ENCODE measurements at places on chromosomes 1 and 21.

- no peak for DNase-seq
Observed at GRCh38 chr1:58942759-58943191, 158.9 kb upstream of the JUN start.

GRCh38 chr1:234206651-234207284 is 166.5 kb upstream of the COA6 start:
- DNase-seq = no peak

DNA sequence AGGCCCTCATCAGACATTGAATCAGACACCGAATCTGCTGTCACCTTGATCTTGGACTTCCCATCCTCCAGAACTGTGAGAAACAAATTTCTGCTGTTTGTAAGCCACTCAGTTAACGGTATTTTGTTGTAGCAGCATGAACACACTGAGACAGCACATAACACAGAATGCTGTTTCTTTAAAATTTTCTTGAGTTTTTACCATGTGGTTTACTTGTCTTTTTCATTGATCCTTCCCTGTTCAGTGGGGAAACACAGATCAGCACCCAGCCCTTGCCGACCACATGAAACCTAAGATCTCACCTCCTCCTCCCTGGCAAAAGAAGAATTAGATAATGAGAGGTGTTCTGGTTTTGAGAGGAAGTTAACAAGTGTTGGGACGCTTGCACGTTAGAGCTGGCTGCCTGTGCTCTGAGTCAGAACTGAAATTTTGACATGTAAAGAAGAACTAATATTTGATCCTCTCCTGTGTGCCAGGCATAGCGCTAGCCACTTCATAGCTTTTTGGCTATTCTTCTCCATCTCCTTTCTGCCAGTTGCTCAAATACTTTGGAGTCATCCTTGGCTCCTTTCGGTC is 179.6 kb downstream of the DHRS3 start:
- no peak for DNase-seq

DNA sequence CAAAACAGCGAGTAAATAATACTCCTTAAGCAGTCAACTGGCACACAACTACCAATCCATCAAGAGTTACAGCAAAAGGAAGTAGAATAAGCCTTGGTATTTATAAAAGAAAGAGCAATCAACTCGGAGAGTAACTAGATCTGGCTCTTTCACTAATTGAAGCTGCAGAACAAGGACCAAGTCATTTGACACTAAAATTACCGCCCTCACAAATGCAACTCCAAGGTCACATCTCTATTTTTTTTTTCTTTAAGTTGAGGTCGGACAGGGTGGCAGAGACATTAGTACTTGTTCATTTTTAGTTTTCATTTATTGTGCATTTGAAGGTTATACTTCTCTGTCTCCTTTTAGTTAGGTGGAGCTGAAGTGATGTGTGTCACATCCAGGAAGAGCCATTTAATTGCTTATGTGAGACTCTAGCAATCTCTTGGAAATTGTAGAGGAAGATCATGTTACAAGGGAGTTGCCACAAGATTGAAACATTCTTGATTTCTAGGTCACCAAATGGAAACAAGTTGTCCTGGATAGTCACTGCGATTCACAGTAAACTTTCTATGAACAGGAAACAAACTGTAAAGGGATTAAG is 138.1 kb upstream of the ADAMTS5 start:
- DNase-seq = no peak

GRCh38 chr1:34603594-34603993 is 151.3 kb upstream of the GJB5 start:
- DNase-seq = no peak

GRCh38 chr1:46171871-46172270 is 3.0 kb upstream of the TSPAN1 start:
- DNase-seq = no peak

GRCh38 chr1:205563927-205564441 is 59.5 kb downstream of the CDK18 start:
- no peak for DNase-seq

DNA sequence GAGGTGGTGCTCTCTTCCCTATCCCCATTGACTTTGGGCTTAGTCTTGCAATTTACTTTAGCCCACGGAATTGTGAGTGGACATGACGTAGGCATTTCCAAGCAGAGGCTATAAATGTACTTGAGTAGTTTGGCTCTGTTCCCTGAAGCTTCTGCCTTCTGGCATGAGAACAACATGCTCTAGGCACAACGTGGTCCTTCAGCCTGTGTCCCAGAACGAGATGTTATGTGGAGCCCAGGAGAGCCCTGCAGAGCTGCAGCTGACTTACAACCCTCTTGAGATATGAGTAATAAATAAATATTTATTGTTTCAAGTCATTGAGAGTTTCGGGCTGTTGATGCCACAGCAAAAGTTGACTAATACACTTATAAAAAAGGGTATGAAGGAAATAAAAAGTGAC is 105.2 kb upstream of the HMGB4 start:
- no peak for DNase-seq

DNA sequence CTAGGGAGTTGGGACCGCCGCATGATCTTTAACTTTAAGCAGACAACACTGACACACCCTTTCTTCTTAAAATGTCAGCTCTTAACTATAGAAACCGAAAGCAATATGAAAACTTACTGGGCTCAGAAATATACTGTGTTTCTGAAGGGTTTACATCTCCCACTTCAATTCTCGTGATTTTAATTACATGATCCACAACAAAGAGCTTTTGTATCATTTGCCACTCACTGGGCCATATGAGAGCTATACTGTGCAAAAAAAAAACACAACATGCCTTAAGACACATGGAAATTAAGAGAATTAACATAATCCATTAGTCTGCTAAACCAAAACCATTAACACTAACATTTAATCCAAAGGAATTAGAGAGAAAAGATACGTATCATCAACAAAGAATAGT is 35.0 kb upstream of the RAP1GAP start:
- DNase-seq = no peak

DNA sequence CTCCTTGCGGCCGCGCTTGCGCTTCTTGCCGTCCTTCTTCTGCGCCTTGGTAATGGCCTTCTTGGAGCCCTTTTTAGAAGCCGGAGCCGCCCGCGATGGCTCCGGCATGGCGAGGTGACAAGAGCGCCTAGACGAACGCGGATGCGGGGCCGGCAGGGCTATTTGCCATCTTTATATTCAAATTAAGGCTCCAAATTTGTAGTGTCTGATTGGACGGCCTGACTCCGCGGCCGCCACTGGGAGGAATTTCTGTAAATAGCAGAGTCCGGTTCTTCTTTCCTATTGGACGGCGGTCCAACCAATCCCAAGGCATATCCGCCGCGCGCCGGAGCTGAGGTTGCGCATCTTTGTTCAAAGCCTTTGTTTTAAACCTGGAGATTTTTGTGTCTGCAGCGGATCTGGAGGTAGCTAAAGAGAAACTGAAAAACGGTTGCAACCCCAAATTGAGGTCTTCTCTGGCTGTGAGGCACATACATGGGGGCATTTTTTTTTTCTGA is 22.6 kb upstream of the RNF187 start:
- DNase-seq = peak; percentile 83

- DNase-seq = no peak
Observed at GRCh38 chr21:36929622-36930021, 36.8 kb downstream of the HLCS start.

- no peak for DNase-seq
Observed at GRCh38 chr1:8671306-8671917, 146.0 kb downstream of the RERE start.

DNA sequence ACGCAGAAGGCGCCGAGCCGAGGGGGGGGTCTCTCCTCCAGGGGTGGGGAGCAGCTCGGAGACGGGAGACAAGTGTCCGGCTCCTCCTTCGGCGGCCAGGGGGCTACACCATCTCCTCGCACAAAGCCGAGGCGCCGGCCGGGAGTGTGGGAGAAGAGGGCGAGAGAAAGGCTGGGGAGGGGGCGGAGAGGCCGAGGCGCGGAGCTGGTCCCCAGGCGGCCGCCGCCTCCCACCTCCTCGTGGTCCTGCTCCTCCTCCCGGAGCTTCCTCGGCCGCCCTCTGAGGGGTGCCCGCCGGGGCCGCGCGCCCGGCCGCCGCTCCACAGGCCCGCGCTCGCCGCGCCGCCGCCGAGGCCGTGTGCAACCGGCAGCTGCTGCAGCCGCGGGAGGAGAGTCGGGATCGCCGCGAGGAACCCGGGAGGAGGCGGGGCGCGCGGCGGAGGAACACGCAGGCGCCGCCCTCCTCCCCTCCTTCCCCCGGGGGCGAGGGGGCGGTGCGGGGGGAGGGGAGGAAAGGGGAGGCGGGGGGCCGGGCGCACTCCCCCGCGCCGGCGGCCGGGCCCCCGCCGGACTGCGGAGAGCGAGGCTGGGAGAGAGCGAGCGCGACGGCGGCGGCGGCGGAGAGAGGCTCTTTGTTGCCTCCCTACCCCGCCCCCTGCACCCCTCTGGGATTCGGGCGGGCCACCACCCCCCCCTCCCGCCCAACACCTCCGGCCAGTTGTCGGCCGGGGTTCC is at the start of gene ENAH:
TSS of gene ENAH (minus strand) at position 395 of the 734 bp plus-strand sequence. CDS start 433 bp downstream, outside the sequence.
- DNase-seq = peak; percentile 18

DNA sequence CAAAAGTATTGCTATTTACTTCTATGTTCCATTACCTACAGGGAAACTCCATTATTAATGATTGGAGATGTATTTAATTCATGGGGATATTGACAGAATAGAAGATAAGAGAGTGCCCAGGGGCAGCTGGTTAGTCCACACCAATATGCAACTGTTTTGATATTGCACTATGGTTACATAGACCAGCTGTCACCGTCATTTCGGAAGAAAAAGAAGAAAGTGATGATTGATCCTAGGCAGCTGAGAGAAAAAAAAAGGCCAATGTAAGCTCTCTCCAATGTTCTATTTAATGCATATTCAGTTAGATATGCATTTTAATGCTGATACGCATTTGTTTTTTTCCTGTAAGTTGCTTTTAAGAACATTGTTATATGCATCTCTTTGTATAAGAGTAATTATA is 1367.2 kb downstream of the KCNT2 start:
- DNase-seq = no peak

- DNase-seq = no peak
Observed at GRCh38 chr1:226349801-226350518, 41.0 kb upstream of the LIN9 start.

- DNase-seq = no peak
Observed at GRCh38 chr1:1627261-1627828, 4.6 kb upstream of the MMP23B start.

GRCh38 chr21:42254651-42255601 is 36.0 kb downstream of the ABCG1 start:
- DNase-seq = no peak

DNA sequence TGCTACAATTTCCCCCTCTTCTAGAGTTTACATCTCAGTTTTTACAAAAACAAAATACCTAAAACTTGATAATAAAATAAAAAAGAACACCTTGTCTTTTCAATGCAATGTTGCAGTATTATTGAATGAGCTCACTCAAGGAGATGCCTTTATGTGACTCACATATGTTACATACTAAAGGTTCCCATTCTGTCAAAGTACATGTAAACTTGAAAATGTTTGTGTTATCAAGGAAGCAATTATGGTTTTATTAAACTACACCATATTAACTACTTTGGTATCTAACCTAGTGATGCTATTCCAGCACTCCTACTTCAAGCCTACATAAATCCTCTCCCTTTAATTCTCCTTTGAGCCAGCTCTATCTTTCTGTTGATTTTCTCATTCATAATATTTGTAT is 658.3 kb downstream of the PTPRC start:
- no peak for DNase-seq

GRCh38 chr1:21552715-21553114 is 43.5 kb downstream of the ALPL start:
- no peak for DNase-seq

DNA sequence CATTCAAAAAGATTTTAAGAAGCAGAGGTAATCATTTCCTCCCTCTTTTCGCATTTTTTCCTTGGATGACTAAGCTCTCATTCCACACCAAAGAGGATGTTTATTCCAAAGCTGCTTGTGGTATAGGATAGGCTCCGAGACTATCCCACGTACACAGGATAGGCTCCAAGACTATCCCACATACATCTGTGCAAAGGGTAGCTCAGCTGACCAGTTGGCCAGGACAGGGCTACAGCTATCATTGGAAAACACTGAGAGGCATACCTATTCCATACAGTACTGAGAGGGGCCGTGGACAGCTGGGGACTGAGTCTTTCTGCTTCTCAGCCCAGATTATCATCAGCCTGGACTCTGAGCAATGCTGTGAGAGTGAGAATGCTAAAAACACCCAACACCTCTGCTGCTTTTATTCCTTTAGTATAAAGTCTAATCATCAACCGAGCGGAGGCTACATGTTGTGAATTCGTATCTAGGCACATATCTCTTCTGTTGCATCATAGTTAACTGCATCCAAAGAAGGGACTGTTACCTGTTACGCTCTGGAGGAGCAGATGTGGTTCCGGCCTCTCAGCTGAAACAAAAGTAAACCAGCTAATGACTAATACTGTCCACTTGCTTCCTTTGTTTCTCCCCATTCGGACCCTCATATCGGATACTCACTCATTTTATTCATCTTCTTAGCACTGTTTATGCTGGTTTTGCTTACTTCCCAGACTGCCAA is 141.0 kb downstream of the TNFSF18 start:
- no peak for DNase-seq

GRCh38 chr1:221709854-221710253 is 32.0 kb downstream of the DUSP10 start:
- no peak for DNase-seq

- DNase-seq = no peak
Observed at GRCh38 chr1:115105831-115106230, 16.5 kb upstream of the TSPAN2 start.

- DNase-seq = no peak
Observed at GRCh38 chr1:236508593-236509027, 15.2 kb upstream of the LGALS8 start.

- no peak for DNase-seq
Observed at GRCh38 chr1:94014087-94014486, 104.9 kb upstream of the GCLM start.

GRCh38 chr1:187952446-187952845 is 1123.7 kb downstream of the PLA2G4A start:
- DNase-seq = no peak

DNA sequence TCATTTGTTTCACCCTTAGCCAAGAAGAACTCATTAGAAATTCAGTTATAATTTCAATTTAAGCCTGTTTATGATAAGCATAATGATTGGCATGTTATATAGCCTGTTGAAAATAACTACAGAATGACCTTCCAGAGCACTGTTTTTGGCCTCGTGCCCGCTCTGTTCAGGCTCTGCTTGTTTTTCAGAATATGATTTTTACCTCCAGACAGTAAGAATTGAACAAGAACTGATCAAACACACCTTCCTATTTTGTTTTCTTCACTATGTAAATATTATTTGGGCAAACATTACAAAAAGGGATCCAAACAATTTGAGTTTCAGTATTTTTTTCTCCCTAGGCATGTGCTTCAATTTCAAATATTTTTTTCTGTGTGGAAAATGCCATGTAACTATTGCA is 48.1 kb upstream of the ANGPTL1 start:
- DNase-seq = no peak

- no peak for DNase-seq
Observed at GRCh38 chr21:18249672-18250071, 5.0 kb downstream of the CHODL start.
